ENCODE measurements at places on chromosomes 7 and 10. TPM values are rescaled to one million over a fixed set of nuclear protein-coding genes. Genes with fewer than 3 reads are reported as not detected.

The TBXAS1 gene
- 4.9 TPM for total RNA-seq

The GPRIN2 gene
- not detected for total RNA-seq

The AGMO gene
- 0.26 TPM for total RNA-seq

The RELN gene
- under 0.01 TPM for total RNA-seq

The ATAD1 gene
- 30.3 TPM for total RNA-seq

The CACNB2 gene
- total RNA-seq: 1.9 TPM

The DMBT1 gene
- total RNA-seq: not detected

The EBLN1 gene
- total RNA-seq: not detected

The CDNF gene
- total RNA-seq: 0.09 TPM

The KLF14 gene
- total RNA-seq: 0.58 TPM

The TNS3 gene
- 59.6 TPM for total RNA-seq
